Activated CD8-positive, alpha-beta memory T cell treated with anti-CD3 and anti-CD28 coated beads, Interleukin-2, amount 10 ng/mL, durations not matched to agents 7 days and 5 days (primary cell): ENCODE measurements at places on chromosomes 16 and 17. TPM values are rescaled to one million over a fixed set of nuclear protein-coding genes. Genes with fewer than 3 reads are reported as not detected.

MYH1 gene
- total RNA-seq: not detected

CA5A gene
- not detected for total RNA-seq

PSME3IP1 gene
- total RNA-seq: 124 TPM

- no peak for DNase-seq
Measured at GRCh38 chr17:17931159-17931558, 41.0 kb downstream of the TOM1L2 start.

- DNase-seq: no peak
Measured at GRCh38 chr16:1279945-1280589, 24.2 kb downstream of the TPSD1 start.

GRCh38 chr16:24568392-24568791, 29.0 kb downstream of the RBBP6 start:
- DNase-seq: no peak

- DNase-seq: no peak
Measured at GRCh38 chr17:75888484-75888883, 8.3 kb downstream of the TRIM65 start.

- peak; percentile 75 for DNase-seq
Measured at GRCh38 chr17:35875072-35875799, 4.9 kb downstream of the CCL5 start.

- no peak for DNase-seq
Measured at GRCh38 chr17:66675991-66676371, 158.9 kb upstream of the CACNG5 start.

GRCh38 chr17:41402161-41402560, 4.8 kb upstream of the KRT31 start:
- no peak for DNase-seq

- no peak for DNase-seq
Measured at GRCh38 chr16:82699711-82700495, 73.1 kb downstream of the CDH13 start.
